Activated T-cell treated with anti-CD3 and anti-CD28 coated beads, Interleukin-2, amount 50 U/mL, for 72 hours (primary cell): ENCODE measurements at places on chromosomes 2 and 18. TPM values are rescaled to one million over a fixed set of nuclear protein-coding genes. Genes with fewer than 3 reads are reported as not detected.

Gene GPC1
- 3.2 TPM for total RNA-seq

Gene PRPF40A
- 127 TPM for total RNA-seq

DNA sequence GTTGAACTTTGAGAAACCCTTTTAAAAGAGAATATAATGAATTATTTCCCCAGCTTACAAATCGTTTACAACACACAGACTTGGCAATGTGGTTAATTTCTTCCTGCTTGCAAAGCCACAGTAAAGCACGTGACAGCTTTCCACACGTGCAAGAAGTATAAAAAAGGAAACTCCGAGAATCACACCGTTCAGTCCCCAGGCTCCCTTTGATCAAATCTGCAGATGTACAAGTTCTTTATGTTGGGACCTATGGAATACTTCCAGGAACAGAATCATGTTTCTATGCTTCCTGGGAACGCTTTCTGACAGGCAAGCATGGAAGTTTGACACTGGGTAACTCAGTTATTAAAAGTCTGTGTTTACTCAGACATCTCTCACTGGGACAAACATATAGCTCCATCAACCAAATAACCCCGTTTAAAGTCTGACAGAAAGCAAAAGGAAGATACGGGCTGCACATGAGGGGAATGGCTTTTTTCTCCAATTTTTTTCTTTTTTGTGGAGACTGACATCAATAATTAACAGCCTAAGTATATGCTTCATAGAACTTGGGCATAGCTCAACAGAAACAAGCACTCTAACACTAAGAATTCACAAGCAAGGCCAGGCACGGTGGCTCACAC lies 134.8 kb downstream of the EIPR1 start:
- H3K4me3 ChIP-seq, result peak overlapping the region; percentile 49
- peak overlapping the region; percentile 44 for H3K27ac ChIP-seq
- no peaks in the 10 kb centered on the region for H3K27me3 ChIP-seq
- peaks cover 35% of the 10 kb centered on the region for H3K4me1 ChIP-seq

Gene LIMS2
- total RNA-seq, result 10.3 TPM

DNA sequence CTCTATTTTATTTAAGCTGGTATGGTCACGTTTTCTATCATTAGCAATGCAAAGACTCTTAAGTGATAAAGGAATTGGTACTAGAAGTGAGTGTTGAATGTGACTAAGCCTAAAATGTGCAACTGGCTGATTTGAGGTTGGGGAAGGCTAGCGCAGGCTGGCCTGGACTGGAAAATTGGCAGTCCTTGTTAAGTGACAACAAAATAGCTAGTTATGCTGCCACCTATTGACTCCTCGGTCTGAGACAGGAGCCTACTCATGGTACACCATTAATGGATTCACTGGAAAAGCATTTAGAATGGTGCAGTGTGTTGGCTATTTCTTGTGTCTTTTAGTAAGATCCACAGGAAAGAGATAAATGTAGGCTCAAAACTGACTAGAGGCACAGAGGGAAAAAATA lies 5.7 kb upstream of the WIPF1 start:
- H3K27ac ChIP-seq, result peak overlapping the region; percentile 83
- H3K27me3 ChIP-seq, result no peaks in the 10 kb centered on the region
- H3K4me1 ChIP-seq, result peaks cover 95% of the 10 kb centered on the region
- H3K36me3 ChIP-seq, result peaks cover 11% of the 10 kb centered on the region

Gene PIAS2
- 20.9 TPM for total RNA-seq

DNA sequence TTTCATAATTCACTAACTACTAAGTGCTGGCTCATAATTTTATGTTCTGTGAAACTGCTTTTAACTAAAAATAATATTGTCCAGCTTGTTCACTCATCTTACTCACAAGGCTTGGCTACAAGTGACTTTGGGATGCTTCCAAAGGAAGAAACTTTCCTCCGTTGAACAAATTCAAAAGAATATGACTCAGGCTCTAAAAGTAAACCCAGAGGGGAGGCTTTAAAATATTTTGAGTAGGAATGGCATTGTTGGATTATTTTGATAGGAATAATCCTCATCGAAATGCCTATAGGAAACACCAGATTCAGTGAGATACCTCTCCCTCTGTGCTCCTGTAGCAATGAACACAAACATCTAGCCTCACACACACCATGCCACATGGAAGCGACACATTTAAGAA lies 25.2 kb upstream of the TLK1 start:
- no peak overlapping the region for H3K4me3 ChIP-seq
- DNase-seq, result no peak
- H3K27ac ChIP-seq, result no peak overlapping the region
- peaks cover 17% of the 10 kb centered on the region for H3K27me3 ChIP-seq
- H3K36me3 ChIP-seq, result no peaks in the 10 kb centered on the region

Gene ZNF892
- 7.2 TPM for total RNA-seq

DNA sequence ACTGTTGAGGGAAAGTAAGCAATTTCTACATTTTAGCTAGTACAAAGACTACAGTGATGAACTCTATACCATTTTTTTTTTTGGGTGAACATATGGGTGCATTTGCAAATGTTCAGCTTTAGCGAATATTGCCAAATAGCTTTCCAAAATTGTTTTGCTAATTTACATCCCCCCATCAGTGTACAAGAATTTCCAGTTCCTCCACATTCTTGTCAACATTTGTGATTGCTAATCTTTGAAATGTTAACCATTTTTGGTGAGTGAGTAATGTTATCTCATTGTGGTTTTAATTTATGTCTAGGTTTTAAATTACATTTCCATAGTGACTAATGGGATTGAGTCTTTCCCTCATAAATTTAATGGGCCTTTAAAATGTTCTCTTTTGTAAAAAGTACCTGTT lies 16.4 kb upstream of the CNRIP1 start:
- H3K27ac ChIP-seq, result no peak overlapping the region
- no peak for DNase-seq
- H3K36me3 ChIP-seq, result no peaks in the 10 kb centered on the region
- no peaks in the 10 kb centered on the region for H3K4me1 ChIP-seq

DNA sequence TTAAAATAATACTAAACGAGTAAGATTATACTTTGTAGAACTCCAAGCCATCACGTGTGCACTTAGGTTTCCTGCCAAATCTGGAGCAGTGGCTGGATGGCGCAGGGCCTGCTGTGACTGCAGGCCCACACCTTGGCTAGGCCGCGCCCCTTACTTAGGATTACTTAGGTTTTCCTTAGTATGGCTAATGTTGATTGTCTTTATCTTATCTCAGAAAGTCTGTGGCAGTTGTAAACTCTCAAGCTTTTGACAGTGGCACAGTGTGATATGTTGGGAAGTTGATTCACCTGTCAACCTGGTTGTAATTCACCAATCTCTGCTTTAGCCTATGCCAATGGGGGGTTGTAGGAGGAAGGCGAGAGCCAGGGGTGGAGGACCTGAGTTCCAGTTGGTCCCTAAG lies 208.4 kb downstream of the ZNF407 start:
- no peak for DNase-seq
- H3K4me1 ChIP-seq, result peaks cover 14% of the 10 kb centered on the region
- no peak overlapping the region for H3K27ac ChIP-seq
- H3K4me3 ChIP-seq, result no peak overlapping the region

DNA sequence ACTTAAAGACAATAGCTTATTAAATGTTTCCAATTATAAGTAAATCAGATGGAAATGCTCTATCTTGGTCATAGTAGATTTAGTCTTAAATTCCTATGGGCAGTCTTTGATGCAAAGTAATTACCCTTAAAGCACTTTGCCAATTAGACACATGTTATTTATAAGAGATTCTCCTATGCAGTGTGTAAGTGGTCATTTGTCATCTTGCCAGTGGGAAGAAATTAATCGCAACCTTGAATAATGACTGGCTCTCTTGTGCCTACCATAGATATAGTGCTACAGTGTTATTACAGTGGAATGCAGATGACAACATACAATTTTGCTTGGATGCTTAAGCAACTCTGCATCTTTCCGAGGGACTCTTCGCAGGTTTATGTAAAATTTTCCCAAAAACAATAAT lies 311.0 kb upstream of the THUMPD2 start:
- no peaks in the 10 kb centered on the region for H3K27me3 ChIP-seq
- H3K36me3 ChIP-seq, result no peaks in the 10 kb centered on the region
- DNase-seq, result no peak
- H3K4me3 ChIP-seq, result no peak overlapping the region
- no peaks in the 10 kb centered on the region for H3K4me1 ChIP-seq
- no peak overlapping the region for H3K27ac ChIP-seq

Gene ZDBF2
- total RNA-seq, result 15.2 TPM
